Fibroblast of skin of right biceps (primary cell): ENCODE measurements at places on chromosomes 11 and 22.

DNA sequence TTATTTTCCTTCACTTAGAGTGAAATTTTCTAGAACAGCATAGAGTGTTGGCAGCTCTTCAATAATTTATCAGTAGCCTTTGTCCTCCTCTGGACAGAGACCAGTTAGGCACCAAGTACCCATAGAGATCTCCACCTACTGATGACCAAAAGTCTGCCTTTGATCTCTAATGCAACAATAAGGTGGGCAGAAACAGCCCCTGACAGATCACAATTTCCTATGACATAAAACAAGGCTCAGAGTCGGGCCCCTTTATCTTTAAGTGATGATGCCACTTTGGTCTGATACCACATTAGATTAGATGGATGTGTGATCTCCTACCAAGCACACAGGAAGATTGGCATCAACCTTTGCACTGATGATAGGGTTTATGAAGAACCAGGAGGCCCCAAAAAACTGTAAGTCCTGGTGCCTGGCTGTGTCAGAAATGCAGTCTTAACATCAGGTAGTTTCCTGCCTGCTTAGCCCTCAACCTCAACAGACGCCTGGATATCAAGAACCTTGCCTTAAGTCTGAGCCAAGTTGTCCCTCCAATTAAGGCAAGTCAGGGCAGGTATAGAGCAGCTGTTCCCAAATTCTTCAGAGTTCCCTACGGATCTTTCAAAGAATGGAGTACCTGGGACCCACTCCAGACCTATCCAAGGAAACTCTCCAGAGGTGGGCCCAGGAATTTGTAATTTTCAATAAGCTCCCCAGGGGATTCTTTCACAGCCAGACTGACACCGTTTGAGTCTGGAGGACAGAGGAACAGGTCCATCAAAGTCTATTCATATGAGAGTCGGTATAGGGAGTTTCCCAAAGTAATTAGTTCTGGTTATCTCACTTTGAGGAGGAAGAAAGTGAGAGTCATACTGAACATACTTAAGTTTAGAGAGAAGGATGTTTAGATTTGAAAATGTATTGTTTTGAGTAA, 30.6 kb upstream of the TMPRSS4 start:
- DNase-seq = no peak

DNA sequence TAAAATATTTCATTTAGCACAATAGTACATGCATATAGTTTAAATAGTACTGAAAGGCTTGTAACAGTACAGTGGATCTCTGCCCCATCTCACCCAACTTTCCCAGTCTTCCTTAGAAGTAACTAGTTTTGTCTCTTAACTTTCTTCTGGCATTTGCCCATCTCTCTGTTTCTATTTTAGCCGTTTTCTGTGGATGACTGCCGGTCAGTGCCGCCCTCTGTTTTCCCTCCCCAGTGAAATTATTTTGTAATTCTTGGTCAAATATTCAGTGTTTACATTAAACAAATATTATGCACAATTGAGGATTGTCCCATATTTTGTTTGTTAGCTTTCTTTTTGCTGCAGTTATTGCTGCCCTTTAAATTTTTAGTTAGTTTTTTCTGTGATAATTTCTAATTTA, 8.3 kb downstream of the PDHX start:
- no peak for DNase-seq

GRCh38 chr22:45207981-45208664, 32.6 kb downstream of the KIAA0930 start:
- DNase-seq = peak; percentile 70

GRCh38 chr11:86365546-86365945, 9.1 kb upstream of the CCDC81 start:
- peak; percentile 14 for DNase-seq

GRCh38 chr11:80173371-80174136, 732.7 kb upstream of the TENM4 start:
- DNase-seq = no peak

DNA sequence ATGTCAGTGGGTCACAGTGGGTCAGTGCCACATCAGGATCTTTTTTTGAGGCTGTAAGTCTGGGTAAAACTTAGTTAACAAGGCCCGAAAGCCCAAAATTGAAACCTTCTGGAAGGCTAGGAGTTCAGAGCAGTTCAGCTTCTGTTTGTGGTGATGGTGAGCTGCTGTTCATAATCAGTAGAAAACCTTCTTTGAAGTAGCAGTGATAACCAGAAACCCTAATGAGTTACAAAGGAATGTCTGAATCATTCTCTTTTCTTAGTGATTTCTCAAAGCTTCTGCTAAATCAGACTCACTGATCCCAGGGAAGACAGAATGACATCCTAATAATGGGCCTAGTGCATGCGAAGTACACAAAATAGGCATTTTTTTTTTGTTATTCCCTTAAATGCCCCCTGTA, 124.7 kb downstream of the PARVA start:
- DNase-seq = peak; percentile 76

- peak; percentile 33 for DNase-seq
Observed at GRCh38 chr11:46736615-46737014, 17.6 kb downstream of the F2 start.

DNA sequence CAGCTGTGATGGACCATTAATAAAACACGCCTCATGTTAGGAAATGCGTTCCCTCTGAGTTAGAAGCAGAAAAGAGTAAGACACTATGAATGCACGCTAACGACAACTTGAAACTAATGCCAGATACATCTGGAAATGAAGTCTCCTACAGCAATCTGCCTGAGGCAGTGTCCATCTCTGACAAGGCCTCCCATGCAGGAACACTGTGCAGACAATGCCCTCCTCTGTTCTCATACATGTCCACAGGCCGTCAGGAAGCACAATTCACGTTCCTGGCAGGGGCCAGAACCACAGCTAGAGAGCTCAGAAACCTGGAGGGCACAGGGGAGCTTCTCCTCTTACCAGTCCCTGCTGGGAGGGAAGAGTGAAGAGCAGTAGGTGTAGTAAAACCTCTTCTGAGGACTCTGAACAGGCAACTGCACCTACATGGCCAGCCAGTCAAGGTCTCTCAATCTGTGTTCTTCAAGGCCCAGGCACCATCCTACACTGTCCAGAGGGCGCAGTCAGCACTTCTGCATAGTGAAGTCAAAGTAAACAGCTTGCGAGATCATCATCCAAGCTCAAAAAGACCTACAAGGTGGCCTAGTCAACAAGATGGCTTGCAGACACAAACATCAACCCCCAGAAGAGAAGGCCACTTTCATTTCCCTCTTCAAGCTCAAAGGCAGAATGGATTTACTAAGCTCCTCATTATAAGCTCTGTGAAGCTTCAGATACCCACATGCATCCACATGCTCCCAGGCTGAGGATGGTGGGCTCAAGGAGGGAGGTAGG, 41.5 kb upstream of the CYP2D6 start:
- DNase-seq = no peak

- no peak for DNase-seq
Observed at GRCh38 chr11:17855531-17856290, 121.1 kb downstream of the KCNC1 start.

DNA sequence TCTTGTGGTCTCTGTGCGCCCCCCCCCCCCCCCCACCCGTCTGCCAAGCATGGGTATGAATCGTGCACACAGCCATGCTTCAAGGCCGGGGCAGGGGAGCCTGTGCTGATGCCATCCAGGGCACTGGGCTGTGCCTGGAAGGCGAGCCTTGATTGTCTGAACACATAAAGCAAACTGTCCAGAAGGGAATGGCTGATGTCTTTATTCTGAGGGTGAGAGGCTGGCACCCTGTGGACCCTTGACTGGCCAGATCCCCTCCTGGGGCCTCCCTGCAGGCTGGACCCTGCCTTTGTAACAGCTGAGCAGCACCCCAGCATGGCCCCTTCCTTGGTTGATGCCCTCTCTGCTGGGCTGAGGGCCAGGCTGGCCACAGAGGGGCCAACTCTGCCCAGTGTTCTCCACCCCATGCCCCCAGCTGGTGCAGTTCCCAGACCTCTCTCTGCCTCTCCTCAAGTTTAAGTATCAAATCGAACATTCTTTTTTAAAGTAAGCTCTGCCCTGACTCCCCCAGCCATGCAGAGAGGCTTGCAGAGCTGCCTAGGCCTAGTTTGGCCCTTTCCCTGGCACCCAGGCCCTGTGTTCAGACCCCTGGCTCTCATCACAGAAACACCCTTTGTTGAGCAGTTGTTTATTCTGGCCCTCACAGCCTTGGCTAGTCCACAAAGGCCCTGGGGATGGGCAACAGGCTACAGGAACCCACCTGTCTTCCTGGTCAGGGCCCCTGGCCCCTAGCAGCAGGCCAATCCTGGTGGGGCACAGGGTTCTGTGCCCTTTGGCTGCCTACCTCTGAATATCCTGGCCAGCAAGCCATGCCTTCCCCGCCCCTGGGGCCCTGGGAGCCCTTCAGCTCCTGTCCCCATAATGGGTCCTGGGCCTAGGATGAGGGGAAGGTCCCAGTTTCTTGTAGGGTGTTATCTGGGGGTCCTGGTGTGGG, 3.9 kb upstream of the RANBP1 start:
- DNase-seq = no peak
